Lung (tissue), 17 donors: ENCODE measurements at places on chromosomes 1 and 21. TPM values are rescaled to one million over a fixed set of nuclear protein-coding genes. Genes with fewer than 3 reads are reported as not detected.

PGM1 gene
- polyA plus RNA-seq, result 9.1 TPM

SPATC1L gene
- 11.3 TPM for polyA plus RNA-seq

SLC39A1 gene
- polyA plus RNA-seq, result 247 TPM

TFF3 gene
- polyA plus RNA-seq, result 54.0 TPM

HSD3B2 gene
- polyA plus RNA-seq, result 0.02 TPM

ILDR2 gene
- 0.14 TPM for polyA plus RNA-seq

WNT3A gene
- polyA plus RNA-seq, result 2.2 TPM

CBR3 gene
- 4.2 TPM for polyA plus RNA-seq

ELOA gene
- polyA plus RNA-seq, result 24.0 TPM

USH2A gene
- under 0.01 TPM for polyA plus RNA-seq

MAB21L3 gene
- 0.30 TPM for polyA plus RNA-seq

LAMC1 gene
- polyA plus RNA-seq, result 69.2 TPM

ANKRD45 gene
- 3.8 TPM for polyA plus RNA-seq

REN gene
- 0.75 TPM for polyA plus RNA-seq

- DNase-seq, result no peak
These were observed 69.8 kb upstream of the HSPA13 start for GRCh38 chr21:14452727-14453241.

- peak; percentile 74 for DNase-seq
These were observed at the start of gene IFI16 for GRCh38 chr1:159009704-159010361. Gene IFI16 (plus strand): TSS chr1:159009907. CDS start chr1:159014681, 4,774 bp downstream.

- DNase-seq, result no peak
These were observed 64.3 kb downstream of the PRKAA2 start for GRCh38 chr1:56709269-56709880.

DNA sequence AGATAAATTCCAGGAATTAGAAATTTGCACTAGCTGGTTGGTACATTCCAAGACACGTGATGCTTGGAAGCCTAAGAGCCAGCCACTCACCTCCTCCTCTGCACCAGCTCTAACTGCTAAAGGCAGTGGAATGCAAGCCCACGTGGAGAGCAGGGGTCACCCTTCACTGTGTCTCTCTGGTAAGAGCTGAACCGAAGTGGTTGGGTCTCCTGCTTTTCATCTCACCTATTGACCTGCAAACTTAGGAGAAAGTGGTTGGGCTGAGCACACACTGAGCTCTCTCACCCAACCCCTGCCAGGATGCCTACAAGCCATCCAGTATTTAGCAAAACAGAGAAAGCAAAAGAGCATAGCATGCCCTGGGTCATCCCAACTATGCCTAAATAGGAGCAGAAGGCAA lies 19.3 kb downstream of the HAO2 start:
- DNase-seq, result no peak

DNA sequence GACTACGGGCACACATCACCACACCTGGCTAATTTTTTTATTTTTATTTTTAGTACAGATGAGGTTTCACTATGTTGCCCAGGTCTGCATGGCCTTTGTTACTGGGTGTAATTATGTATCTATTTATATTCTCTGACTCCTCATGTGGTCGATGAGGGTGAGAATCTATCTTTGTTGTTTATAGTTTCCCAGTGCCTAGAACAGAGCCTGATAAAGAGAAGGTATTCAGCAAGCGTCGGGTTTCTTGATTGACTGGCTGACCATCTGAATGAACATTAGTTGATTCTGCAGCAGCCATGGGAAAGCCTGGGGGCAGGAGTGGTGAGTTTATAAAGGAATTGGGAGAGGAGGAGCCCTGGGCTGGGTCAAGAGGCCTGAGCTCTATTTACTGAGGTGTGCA lies 28.5 kb downstream of the SERINC2 start:
- DNase-seq, result no peak

- no peak for DNase-seq
These were observed 9.0 kb upstream of the IFNGR2 start for GRCh38 chr21:33394260-33394659.

GRCh38 chr1:3881193-3881480 lies 18.9 kb downstream of the C1orf174 start:
- DNase-seq, result no peak

- DNase-seq, result no peak
These were observed 51.0 kb downstream of the PLPPR4 start for GRCh38 chr1:99315305-99315704.

GRCh38 chr1:86067626-86068025 lies 88.9 kb downstream of the COL24A1 start:
- DNase-seq, result peak; percentile 12

DNA sequence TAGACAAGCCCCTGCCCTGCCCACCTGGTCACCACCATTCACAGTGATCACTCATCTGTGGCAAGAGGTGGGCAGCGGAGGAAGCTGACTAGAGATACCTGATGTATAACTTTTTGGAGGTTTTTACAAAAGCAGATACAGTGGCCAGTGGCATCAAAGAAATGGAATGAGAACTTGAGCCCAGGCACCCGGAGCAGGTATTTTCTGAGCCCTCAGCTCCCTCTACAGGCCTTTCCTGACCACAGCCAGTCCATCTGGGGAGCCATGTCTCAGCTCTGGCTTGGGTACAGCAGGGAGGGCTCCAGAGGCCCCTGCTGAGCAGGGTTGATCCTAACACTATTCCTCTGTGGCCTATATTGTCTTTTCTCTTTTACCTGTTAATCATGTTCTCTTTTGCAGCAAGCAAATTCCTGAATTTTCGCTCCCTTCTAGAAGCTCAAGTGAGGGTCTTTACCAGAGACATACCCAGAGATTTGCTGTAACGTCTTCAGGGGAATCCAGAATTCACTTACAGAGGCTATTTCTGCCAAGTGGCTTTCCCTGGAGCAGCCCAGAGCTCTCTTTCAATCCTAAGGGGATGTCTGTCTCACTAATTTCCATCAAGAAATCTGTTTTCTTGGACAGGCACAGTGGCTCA lies 27.3 kb downstream of the GPR157 start:
- peak; percentile 66 for DNase-seq

GRCh38 chr1:207459008-207459407 lies 4.9 kb downstream of the CR2 start:
- no peak for DNase-seq

DNA sequence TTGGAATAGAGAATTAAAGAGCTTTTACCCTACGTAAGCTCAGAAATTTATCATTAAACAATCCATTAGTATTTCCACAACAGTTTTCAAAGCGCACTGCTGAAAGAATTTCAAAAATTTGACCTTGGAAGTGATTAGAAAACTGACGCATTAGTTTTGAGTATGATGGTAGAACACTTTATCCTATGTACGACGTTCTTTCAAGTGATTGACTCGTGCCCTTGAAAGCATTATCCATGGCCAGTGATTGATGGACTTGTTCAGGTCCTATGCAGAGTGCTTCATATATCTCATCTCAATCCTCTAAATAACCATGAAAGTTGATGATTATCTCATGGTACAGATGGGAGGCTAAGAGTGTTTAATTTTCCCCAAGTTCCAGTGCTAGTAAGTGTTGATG lies 697.2 kb downstream of the USP25 start:
- no peak for DNase-seq

DNA sequence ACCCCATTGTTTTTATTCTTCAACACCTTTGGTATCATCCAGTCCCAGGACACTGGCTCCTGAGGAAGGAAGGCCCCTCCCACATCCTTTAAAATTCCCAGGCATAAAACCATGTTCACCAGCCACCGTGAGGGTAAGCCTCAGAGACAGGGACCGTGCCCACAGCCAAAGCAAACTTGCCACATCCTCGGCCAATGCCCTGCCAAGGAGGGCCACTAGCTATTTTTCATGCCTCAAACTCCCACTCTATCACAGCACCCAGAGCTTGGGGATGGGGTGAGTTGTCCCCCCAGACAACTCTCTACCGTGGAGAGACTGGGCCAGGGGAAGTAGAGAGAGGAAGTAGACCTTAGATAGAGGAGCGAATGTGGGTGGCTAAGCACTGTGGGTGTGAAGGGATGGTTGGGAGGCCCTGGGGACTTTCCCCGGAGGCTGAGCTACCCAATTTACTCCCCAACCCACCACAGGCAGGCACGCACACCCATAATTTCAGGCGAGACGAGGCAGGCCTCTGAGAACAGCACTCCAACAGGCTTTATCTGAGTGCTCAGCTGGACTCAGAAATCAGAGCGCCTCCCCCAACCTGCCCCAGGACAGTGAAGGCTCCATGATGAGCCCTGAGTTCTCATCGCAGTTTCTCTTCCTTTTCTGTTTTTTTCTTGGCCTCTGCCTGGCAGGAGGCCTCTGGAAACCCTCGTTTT lies 15.9 kb upstream of the BTG2 start:
- no peak for DNase-seq

- no peak for DNase-seq
These were observed 31.7 kb upstream of the DNAH14 start for GRCh38 chr1:224897529-224898327.

DNA sequence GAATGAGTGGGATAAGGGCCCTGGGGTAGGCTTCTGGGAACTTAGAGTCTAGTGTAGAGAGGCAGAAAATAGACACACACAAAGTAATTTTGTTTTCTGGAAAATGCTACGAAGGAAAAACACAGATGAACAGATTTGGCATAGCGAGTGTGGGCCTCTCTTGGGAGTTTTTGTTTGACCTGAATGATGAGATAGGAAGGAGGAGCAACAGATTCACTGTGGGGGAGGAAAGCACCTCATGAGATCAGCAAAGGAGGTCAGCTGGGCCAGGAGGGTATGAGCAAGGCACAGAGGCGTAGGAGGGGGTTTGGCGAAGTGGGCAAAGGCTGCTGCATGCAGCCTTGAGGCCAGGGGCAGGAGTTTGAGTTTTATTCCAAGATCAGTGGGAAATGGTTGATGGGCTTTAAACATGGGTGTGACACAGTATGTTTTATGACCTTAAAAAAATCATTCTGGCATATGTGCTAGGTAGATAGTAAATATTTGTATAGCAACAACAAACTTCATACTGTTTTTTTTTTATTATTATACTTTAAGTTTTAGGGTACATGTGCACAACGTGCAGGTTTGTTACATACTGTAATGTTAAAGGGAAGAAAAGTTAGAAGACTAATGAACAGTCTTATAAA lies 57.9 kb downstream of the FGGY start:
- DNase-seq, result no peak

DNA sequence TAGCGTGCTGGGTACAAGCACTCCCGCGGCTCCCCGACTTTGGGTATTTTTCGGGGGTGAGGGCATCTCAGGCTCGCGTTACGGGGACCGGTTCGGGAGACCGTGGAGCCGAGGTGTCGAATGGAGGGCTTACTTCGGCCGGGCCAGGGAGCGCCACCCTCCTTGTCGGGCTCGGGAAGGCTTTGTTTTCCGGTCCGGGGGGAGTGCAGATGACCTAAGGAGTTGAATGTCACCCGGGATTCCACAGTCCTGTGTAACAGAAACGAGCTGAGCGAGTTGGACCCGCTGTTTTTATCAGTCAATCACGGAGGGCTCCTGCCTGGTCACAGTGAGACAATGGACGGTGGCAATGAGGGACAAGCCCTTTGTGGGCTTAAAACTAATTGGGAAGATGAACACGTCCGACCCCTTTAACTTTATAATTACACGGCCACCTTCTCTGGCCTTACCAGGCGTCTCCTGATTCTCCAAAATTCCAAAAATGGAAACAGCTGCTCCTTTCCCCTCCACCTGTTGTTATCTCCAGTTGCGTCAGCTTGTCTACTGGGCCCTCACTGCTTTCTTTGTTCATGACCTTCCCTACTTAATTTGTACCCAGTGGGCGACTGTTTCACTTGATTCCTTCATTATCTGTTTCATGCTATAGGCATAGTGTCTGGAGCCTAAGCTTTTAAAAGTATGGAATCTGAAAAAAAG lies 929 bp upstream of the TRIM45 start:
- no peak for DNase-seq

- no peak for DNase-seq
These were observed 50.6 kb downstream of the RPS6KA1 start for GRCh38 chr1:26580116-26580515.

DNA sequence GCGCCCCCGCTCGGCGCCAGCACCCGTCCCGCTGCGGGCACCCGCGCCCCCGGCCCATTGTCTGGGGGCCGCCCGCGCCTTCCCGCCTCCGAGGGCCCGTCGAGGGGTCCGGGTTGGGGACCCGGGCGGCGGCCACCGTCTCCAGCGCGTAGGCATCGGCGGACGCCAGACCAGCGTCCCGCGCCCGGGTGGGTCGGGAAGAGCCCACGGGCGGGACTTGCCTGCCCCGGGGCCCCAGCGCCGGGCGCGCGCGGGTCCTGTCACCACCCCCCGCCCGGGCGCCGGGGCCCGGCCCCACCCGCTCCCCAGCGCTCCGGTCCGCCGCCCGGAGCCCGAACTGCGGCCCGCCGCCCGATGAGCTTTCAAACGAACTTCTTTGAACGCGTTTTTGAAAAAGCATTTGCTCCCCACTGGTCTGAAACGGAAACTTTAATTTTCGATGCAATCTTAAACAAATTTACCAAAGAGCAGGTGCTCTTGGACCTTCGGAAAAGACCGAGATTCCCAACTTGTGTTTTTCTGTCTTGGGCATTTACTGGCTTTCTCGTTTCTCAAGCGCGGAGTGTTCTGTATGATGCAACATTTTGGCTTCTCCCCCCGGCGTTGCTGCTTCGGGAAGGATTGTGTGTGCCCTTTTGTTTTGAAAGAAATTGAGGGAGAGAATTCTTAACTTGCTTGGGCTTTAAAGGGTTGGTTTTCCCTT lies 615 bp downstream of the CLIC4 start:
- DNase-seq, result peak; percentile 75

DNA sequence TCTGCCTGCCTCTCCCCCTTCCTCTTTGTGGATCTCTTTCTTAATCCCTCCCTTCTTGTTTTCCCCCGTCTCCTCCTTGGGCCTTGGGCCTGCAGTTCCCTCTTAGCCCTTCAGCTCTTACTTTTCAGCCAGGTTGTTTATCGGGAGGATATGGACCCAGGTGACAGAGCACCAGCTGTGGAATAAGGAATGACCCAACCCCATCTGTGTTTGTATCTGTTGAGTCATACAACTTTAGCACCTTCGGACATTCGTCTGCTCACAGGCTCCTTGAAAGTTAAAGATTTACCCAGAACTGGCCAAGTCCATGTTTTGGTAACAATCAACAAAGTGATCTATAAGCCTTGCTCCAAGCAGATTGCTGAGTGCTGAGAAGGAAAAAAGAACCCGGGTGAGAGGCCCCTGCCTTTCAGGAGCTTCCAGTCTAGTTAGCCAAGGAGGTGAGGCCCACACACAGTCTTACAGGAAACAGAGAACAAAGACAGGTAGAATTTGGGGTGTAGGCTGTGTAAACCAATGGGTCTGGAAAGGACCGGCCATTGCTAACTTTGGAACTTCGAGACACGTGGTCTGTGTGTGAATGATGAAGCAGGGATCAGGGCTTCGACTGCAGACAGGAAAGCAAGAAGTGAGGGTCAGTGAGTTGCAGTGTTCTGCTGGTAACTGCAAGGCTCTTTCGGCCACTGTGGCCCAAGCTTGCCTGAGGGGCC lies 66.7 kb upstream of the F3 start:
- no peak for DNase-seq

DNA sequence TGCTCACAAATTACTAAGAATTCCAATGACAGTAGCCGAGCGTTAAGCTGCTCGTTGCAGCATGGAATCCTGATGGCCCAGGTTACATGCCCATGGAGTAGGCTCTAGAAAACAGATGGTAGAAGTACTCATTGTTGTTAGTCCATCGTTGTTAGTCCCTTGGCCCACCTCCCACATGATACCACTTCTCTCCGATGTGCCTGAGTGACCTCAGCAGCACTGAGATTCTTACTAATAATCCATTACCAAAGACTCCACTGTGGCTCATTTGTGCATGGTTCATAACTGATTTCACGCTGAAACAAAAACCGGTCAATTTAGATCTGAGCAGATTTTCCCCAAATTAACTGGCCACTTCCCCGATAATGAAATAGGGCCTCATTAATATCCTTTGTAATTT lies 772.3 kb upstream of the CXADR start:
- DNase-seq, result no peak
